ENCODE measurements at places on chromosomes 2 and 18. TPM values are rescaled to one million over a fixed set of nuclear protein-coding genes. Genes with fewer than 3 reads are reported as not detected.
A peak's percentile ranks its signal among the peaks of the same experiment; 100 is the strongest.

The GKN2 gene
- 103 TPM for total RNA-seq

The GULP1 gene
- 29.2 TPM for total RNA-seq

The GPR17 gene
- not detected for total RNA-seq

The SULT1C4 gene
- total RNA-seq, result 4.3 TPM

The GALR1 gene
- not detected for total RNA-seq

The PRKCE gene
- total RNA-seq, result 82.2 TPM

The SCN9A gene
- 46.4 TPM for total RNA-seq

The NGEF gene
- total RNA-seq, result 1.9 TPM

The ASAP2 gene
- total RNA-seq, result 30.9 TPM

The ZBTB7C gene
- 4.2 TPM for total RNA-seq

The KCNG2 gene
- 1.7 TPM for total RNA-seq

The B4GALT6 gene
- 4.8 TPM for total RNA-seq

The SLC30A3 gene
- 0.31 TPM for total RNA-seq

The CFAP53 gene
- 7.1 TPM for total RNA-seq

GRCh38 chr2:156456616-156457015, 20.4 kb downstream of the GPD2 start:
- DNase-seq, result no peak

DNA sequence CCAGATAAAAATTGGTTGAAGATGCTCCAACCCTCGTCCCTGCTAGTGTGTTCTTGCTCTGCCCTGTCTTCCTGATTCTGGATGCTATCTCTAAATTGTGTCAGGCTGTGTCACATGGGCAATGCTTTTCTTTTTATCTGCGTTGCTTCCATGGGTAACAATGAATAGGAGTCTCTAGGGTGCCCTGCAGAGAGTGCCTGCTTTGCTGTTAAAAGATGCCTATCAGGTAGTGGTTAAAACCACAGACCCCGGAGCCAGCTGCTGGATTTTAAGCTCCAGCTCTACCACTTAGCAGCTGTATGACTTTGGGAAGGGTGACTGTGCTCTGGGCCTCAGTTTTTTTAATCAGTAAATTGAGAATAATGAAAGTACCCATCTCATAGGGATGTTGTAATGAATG, 340.3 kb downstream of the PLCL1 start:
- no peak for DNase-seq

DNA sequence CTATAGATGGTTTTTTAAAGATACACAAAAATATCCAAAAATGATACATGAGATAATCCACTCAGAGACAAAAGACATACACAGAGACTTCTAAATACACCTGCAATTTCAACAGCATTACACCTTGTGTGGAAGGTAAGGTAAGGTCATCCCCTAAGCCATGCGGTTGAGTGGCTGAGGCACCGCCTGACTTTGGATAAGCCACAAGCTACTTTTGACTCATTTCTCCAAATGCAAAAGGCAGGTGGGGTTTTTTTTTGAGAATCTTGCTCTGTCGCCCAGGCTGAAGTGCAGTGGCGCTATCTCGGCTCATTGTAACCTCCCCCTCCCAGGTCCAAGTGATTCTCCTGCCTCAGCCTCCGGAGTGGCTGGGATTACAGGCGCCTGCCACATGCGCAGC, 13.1 kb downstream of the AP1S3 start:
- DNase-seq, result no peak

DNA sequence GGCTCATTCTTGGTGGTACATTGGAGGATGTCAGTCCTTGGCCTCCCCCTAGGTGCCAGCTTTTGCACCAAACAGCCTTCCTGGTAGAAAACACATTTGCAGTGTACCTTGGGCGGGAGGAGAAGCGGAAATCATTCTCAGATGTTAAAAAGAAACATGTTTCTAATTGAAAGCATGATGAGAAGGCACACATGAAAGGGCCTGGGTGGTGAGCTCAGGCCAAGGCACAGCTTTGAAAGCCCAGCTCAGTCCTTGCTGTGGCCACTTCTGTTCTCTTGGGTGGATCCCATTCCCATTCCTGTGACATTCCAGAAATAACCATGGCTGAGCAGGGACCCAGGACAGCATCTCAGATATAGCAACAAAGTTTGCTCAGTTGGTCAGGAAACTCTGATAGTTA, 71.5 kb downstream of the LTBP1 start:
- DNase-seq, result no peak

GRCh38 chr2:10704034-10704594, 14.3 kb upstream of the NOL10 start:
- no peak for DNase-seq

GRCh38 chr18:68847219-68847837, 49.4 kb downstream of the CCDC102B start:
- DNase-seq, result peak; percentile 40

DNA sequence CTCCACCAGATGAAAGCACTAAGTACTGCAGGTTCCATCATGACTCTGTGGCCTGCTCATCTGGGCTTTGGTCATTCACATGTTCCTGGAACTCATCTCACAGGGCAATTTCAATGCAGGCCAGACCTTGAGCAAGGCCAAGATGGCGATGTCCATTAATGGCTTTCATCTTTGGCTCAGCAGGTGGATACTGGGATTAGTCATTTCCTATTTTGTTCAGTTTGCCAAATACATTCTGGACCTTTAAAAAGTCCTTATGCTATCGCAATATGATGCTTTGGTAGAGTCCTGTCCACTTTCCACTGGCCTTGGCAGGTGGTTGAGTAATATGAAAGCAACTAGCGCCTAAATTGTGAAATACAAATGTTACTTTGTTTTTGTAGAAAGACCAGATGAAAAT, 170.1 kb upstream of the REV1 start:
- DNase-seq, result no peak

DNA sequence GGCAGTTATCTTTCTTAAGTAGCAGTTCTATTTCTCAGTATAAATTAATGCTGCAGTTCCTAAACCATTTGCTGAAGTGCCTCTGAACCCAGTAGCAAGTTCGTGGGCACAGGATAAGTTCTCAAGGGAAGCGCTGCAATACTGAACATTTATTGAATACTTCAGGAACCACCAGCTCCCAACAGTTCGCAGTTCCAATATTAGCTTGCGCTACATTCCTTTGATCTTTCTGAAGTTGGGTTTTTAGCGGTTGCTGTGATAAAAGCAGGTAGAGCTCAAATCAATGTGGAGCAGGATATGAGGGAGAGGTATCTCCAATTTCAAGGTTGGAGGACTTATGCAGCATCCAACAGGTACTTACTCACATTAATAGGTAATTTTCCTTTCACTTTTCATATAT, 33.7 kb downstream of the PDCL3 start:
- no peak for DNase-seq

- DNase-seq, result peak; percentile 48
Measured at GRCh38 chr18:34978533-34978893, 62.7 kb upstream of the MAPRE2 start.

- peak; percentile 73 for DNase-seq
Measured at GRCh38 chr2:8141780-8142179, 540.1 kb upstream of the ID2 start.

- DNase-seq, result no peak
Measured at GRCh38 chr2:158459161-158460003, 2.6 kb downstream of the PKP4 start.

DNA sequence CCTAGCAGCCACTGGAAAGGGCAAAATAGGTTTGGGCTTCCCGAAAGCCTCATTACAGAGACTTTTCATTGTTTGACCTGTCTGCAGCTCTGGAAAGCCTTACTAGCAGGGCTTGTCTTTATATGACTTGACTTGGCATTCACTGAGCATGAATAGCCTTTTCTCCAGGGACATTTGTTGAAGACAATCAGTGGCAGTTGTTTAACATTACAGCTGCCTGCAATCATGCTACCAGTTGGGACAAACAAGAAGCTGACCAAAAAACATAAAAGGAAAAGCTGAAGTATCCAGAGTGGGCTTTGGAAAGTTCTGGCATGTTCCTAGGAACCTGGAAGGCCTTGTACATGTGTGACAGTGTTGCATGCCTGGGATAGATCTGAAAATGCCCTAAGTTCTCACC, 121.4 kb downstream of the KCNF1 start:
- no peak for DNase-seq

DNA sequence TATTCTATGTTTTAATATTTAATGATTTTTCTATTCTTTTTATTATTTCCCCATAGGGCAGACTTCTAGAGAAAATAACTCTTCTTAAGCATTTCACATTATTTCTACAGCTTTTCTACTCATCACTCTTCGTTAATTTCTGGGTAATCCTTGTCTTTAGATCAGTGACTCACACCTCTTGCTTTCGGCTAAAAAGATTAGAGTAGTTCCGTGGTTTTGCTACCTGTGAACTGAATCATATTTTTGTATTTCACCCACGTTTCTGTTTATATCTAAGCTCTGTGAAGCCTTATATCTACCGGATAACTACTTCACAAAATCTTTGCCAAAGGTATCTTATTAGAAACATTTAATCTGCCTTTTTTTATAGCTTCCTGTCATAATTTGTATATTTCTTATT, 685.5 kb upstream of the FSHR start:
- DNase-seq, result no peak

- DNase-seq, result no peak
Measured at GRCh38 chr2:95059656-95060370, 34.3 kb downstream of the MAL start.

GRCh38 chr2:16526193-16526592, 139.4 kb downstream of the CYRIA start:
- DNase-seq, result no peak

DNA sequence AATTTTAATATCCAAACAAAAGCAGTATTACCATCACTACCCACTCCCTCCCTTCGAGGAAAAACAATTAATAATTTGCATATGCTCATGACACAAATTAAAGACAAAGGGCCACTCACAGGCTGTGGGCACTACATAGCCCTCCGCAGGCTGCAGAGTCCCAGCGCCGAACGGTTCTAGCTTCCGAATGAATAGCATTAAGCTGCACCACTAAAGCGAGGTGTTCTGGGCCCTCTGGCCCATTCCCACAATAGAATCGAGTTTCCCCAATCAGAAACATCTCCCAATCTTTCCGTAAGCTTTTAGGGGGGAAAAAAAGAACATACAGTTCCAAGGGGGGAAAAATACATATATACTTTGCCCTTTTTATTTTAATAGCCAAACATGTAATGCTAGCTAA, 14.5 kb upstream of the SIX3 start:
- no peak for DNase-seq

DNA sequence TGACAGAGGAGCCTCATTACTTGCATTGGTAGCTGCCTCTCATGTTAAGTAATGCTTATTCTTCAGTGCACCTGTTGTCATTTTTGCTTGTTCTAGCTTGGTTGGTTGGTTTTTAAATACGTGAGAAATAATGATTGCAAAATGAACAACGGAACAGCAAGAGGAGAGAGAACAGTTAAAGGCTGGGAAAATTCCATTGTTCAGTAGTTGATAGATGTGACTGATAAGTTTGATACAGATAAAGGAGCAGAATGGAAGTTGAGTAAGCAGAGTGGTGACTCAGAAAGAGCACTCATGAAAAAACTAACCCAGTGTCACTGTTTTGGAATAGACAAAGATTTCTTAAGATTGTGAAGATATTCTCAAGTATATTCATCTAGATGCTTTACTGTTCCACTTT, 50.5 kb downstream of the MTA3 start:
- no peak for DNase-seq

- DNase-seq, result no peak
Measured at GRCh38 chr2:180747728-180748127, 232.7 kb upstream of the UBE2E3 start.

- no peak for DNase-seq
Measured at GRCh38 chr2:195472501-195473234, 184.4 kb upstream of the SLC39A10 start.

DNA sequence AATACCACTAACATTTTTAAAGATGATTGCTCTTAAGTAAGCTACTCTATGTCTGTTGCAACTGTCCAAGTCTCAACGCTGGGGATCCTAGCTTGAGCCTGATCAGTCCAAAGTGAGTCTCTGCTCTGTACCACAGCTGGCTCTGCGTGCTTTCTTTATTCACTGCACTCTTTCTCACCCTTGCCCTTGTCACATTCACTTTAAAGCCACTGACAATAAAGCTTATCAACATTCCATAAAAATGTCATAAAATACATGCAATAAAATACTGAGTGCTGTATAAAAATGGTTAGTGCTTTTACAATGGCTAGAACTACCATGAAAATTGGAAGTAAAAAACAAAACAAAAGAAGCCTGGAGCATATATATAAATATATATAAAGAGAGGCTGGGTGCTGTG, 45.5 kb upstream of the LRRTM4 start:
- peak; percentile 88 for DNase-seq

GRCh38 chr2:225512876-225513540, 113.5 kb downstream of the NYAP2 start:
- DNase-seq, result no peak

DNA sequence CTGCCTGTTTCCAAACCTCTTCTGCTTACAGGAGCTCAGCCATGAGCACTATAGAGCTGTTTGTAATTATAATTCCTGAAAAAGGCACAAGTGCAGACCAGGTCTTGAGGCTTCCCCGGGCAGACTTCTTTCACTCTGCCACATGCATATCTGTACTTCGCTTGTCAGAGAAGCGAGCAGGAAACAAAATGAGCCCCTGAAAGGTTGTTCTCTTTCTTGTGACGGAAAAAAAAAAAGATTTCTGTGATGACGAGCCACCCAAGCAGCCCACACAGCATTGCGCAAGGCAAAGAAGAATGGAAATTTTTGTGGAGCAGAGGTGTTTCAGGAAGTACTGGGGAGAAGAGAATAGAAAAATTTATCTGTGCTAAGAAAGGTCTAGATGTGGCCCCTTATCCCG, 54.0 kb upstream of the LINC00305 start:
- no peak for DNase-seq

- DNase-seq, result no peak
Measured at GRCh38 chr2:224969095-224969494, 73.2 kb downstream of the DOCK10 start.

DNA sequence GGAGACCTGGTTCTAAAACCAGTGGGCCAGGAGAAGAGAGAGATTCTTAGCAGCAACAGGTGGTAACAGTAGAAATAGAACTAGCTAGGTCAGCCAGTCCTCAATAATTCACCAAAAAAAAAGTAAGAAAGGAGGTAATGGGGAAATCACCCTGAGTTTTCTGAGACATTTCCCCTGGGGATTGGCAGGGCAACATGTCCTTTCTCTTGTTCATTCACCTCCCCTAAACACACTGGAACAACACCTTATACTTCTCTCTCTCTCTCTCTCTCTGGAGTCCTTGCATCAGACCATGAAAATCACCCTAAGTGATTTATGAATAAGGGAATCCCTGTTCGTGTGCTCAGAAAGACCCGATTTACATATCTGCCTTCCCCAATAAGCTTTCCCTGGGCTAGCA, 64.8 kb downstream of the COX7A2L start:
- no peak for DNase-seq

DNA sequence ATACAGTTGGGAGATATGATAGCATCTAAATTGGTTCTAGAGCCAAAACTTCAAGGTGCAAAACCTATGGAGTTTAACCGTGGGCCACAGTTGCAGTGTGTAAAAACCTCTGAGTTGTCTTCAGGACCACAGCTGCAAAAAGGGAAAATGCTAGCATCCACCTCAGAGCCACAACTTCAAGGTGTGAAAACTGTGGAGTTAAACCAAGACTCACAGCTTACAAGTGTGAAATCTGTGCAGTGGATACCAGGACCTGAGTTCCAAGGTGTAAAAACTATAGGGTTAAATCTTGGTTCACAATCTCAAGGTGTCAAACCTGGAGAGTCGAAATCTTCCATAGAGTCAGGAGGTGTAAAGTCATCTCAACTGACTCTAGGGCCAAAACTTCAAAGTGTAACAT, 10.4 kb upstream of the ZNF512 start:
- no peak for DNase-seq

- DNase-seq, result no peak
Measured at GRCh38 chr2:202074324-202074723, 1.3 kb downstream of the KIAA2012 start.

All from lung (tissue), 17 donors.